NCI-H510A (cell line): ENCODE measurements at places on chromosomes 1 and 21.

DNA sequence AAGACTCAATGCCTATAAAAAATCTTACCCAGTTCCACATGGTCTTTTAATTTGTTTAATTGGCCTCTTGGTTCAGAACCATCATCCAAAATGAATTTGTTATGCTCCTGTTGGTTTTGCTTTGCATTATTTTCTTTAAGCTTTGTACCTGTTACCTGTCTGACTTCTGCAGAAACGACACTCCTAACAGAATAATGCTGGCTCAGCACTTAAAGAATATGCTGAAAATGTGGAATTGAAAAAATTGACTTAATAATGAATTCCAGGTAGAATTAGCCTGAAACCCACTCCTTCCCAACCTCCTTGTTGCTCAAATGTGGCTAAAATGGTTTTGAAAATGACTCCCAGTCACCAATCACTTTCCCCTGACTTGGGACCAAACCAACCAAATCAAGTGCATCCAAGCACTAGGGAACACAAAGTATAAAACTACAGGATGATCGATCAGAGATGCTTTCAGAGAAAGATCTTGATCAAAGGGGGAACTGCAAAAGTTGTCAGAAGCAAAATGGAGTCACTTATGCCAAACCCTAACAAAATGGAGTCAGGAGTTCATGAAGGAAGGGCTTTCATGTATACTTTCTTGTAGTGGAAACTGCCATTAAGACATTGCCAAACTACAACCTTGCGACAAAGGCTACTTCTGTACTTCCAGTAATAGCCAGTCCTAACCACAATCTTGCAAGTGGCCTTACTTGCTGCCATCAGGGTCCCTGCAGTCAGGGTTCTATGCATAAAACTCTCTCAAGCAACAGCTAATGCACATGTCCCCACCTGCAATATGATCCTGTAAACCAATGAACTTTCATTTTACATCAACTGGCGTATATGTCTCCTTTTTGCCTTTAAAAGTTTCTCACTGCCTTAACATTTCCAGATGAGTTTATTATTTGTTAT lies 5.4 kb downstream of the GBP7 start:
- no peak for DNase-seq

- no peak for DNase-seq
Measured at GRCh38 chr1:8184301-8184700, 133.6 kb upstream of the SLC45A1 start.

GRCh38 chr1:36542024-36542961 lies 59.6 kb upstream of the CSF3R start:
- peak; percentile 48 for DNase-seq

DNA sequence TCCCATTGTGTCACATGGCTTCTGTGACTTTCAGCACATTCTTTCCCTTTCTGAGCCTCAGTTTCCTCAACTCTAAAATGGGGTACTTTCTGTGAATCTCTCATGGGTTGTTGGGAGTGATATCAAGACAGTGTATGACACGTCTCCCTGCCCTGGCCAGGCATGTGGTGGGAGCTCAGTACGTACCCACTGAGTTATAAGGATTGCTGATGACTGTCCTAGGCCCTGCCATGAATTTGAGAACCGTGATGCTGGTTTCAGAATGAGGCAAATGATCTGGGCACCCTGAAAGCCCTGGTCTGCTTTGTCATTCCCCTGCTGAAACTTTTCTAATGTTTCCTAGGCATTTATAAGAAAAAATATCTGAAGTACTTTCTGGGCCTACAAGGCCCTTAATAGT lies 3.6 kb downstream of the ZNF362 start:
- DNase-seq: no peak

DNA sequence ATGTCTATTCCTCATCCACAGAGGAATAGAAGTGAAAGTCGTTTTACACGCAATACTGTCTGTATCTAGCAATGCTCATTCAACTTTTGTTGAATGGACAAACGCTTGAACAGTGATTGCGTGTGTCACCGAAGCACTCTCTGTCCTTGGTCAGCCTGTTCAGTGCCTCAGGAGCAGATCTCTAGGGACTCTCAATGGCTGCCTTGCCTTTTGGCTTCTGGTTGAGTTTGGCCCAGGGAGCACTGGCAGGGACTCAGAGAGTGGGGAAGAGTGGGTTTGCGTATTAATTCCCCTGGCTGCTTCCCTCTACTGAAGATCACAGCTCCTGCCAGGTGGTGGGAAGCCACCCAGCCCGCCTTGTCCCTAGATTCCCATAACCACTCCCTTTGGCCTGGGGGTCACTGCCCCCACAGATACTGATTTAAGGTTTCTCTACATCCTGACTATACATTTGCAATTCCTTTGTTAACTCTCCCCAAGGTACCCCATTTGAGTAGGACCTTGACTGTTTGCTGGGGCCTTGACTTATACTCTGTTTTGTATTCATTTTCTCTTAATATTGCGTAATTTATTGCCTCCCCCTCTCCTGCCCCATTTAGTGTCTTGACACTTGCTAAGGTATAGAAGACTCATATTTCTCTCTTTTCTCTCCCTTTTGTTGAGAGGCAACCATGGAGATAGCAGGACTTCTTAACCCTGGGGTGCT lies 61.7 kb upstream of the USP24 start:
- no peak for DNase-seq

- DNase-seq: no peak
Measured at GRCh38 chr1:161242313-161242712, 4.3 kb upstream of the NR1I3 start.

- no peak for DNase-seq
Measured at GRCh38 chr1:19462781-19463503, 22.4 kb downstream of the CAPZB start.

GRCh38 chr1:67767103-67767782 lies 66.0 kb downstream of the GNG12 start:
- DNase-seq: no peak

- no peak for DNase-seq
Measured at GRCh38 chr21:38307771-38308531, 51.2 kb downstream of the KCNJ15 start.

GRCh38 chr1:89606227-89606980 lies 26.5 kb upstream of the LRRC8C start:
- no peak for DNase-seq

DNA sequence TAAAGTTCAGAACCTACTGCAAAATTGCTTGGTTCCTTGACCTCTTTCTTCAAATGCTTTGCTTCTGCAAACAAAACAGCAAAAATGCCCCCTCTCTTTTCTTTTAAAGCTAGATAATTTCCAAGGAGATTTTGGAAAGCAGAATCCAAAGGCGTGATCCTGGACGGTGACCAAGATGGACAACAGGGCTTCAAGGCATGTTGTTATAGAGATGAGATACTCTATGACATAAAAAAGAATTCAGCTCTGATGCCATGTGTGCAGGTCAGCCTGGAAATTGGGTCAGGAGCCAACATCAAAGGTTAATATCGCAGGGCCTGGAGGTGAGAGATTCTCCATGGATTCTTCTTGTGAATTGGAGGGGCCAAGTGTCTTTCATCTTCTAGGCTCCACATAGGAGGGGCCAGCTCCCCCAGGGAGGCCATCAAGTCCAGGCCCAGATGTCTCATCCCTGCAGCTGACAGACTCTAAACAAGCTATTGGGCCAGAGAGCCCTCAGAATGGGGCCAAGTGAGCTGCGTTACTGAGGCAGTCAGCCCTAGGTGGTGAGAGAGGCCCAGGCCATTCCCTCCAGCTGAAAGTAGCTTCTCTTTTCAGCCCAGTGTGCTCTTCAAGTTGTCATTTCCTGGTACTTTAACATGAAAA lies 45.5 kb downstream of the NMNAT2 start:
- no peak for DNase-seq

DNA sequence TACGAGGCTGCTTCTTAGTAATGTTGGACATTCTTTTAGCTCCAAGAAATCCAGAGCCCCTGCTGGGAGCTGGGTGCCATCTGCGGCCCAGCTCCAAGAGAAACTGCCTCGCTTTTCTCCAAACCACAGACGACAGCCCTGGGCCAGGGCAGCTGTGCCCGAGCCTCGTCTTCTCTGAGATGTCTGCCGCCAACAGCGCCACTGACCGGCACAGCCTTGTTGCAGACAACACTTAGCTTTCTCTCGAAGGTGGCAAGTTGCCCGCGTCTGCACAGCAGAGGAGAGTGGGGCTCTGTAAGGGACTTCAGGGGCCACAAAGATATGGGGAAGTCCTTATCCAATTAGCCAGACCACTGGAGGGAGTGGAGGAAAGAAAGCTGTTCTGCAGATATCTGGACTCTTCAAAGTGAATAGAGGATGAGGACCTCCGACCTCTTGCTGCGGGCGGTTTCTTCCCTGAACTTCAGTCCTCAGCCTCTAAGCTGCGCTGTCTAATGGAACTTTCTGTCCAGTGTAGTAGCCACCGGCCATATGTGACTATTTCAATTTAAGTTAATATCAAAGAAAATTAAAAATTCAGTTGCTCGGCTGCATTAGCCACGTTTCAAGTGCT lies 63.9 kb upstream of the DISP3 start:
- DNase-seq: no peak

DNA sequence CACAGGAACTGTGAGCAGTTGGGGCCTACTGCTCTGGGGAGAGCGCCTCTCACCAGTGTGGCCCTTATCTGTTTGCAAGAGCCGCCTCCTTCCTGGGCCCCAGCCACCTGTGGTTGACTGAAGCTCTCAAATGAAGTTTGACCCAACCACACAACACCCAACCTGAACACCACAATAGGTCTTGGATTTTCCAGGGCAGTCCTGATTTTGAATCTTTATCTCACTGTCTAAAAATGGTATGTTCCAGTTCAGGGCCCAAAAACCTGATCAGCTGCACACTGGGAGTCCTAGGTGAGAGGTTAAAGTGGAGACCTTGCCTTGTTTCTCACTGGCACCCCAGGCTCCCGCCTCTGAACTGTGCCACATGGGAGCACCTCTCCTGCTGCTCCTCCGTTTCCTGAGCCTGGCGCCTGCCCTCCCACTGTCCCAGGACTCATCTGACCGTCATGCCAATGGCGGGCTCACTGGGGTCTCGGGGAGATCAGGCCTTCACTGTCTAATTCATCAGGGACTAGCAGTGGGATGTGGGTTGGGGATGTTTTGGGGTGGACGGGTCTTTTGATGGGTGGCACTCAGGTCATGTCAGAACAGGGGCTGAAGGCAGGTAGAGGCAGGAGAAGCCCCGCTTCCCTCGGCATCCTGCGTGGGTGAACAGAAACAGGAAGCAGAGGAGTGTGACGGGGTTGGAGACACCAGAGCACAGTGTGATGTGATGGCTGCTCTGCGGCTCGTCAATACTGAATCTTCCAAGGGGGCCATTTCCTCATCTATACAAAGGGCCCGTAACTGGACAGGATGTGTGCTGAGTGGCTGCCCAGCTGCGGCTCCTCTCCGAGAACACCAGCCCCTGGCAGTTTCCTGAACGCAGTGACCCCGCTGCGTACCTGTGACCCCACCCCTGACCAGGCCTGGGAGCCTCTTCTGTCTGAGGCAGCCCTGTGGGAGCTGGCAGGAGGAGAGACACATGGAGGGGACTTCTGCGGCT lies 59.6 kb upstream of the ITPKB start:
- no peak for DNase-seq

- DNase-seq: no peak
Measured at GRCh38 chr1:161092621-161093028, 3.3 kb upstream of the NECTIN4 start.

DNA sequence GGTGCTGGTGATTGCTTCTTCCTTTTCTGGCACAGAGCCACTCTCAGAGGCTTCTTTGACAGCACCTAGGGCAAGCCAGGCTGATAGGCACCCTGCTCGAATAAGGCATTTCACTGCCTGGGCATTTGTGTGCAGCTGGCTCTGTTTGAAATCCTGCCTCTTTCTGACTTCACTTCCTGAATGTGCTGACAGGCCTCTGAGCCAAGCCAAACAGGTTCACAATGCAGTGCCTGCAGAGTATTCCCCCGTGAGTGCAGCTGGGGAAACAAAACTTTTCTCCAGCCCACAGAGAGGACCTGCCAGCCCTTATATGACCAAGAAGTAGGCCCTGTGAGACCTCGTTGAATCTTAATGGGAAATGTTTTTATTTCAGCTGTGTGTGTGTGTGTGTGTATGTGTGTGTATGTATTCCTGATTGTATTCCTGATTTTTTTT lies 10.4 kb downstream of the JUN start:
- DNase-seq: peak; percentile 64

DNA sequence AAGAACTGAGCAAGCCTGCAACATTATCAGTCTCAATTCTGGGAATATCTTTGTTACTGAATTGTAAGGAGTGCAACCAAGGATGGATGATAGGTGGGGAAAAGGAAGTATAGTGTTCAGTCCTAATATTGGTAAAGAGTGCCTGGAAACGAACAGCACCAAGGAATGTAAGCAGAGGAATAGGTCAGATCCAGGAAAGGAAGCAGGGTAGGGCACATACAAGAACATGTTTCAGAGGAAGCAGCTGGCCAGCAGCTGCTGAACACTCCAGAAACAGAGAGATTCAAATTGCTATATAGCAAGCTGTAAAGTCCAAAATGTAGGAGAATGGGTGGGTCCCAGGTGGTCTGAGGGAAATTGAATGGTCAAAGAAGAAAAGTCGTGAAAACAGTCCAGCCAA lies 37.9 kb downstream of the CRB1 start:
- no peak for DNase-seq
